ENCODE measurements at places on chromosomes 13 and 19. TPM values are rescaled to one million over a fixed set of nuclear protein-coding genes. Genes with fewer than 3 reads are reported as not detected.

PLIN5 gene
- polyA plus RNA-seq, result 65.0 TPM

GRCh38 chr13:29849071-29849631, 1.3 kb downstream of the UBL3 start:
- DNase-seq, result peak; percentile 20
- peaks cover 39% of the 10 kb centered on the region for H3K4me1 ChIP-seq
- no peaks in the 10 kb centered on the region for H3K36me3 ChIP-seq
- peak overlapping the region; percentile 98 for H3K27ac ChIP-seq
- peak overlapping the region; percentile 96 for H3K4me3 ChIP-seq

FIZ1 gene
- polyA plus RNA-seq, result 10.0 TPM

PDE4C gene
- polyA plus RNA-seq, result 0.82 TPM

DNA sequence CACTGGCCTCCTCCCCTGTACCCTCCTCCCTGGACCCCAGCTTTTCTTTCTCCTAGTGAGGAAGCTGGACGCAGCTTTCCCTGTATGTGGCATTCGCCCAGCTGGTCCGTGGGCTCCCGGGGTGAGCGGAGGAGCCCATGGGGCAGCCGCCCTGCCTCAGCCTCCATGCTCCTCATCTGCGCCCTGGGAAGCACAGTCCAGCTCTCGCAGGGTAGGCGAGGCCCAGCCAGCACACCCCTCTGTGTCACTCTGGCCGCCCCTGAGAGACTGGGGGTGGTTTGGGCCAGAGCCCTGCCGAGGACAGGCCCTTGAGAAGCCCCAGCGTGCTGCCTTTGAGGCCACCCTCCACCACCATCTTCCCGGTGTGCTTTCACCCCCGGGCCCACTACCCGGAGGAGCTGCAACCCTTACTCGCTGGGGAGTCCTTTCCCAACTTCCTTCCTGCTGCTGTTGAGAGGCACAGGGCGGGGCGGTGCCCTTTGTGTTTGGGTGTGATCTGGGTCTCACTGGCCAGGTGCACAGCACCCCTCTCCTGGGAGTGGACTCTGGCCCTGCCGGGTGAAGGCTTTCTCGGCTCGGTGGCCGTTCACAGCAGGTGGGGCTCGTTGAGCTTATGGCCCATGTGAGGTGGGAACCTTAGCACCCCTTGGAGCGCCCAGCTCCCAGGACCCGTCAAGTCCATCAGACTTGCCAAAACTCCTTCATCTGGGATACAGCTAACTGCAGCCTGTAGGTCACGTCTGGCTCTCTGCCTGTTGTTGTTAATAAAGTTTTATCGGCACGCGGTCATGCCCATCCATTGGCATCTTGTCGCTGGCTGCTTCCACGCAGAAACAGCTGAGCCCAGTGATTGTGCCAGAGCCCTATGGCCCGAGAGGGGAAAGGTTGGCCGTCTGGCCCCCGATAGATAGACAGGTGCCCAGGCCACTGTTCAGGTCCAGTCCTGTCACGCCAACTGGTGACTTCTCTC, 3.2 kb downstream of the NCLN start:
- H3K27me3 ChIP-seq, result no peaks in the 10 kb centered on the region
- peaks cover 19% of the 10 kb centered on the region for H3K4me1 ChIP-seq
- no peaks in the 10 kb centered on the region for H3K36me3 ChIP-seq
- no peak for DNase-seq
- H3K27ac ChIP-seq, result no peak overlapping the region

GRCh38 chr13:110546926-110547325, 14.6 kb downstream of the RAB20 start:
- peak; percentile 94 for DNase-seq
- no peak overlapping the region for H3K4me3 ChIP-seq
- no peaks in the 10 kb centered on the region for H3K27me3 ChIP-seq
- peaks cover 4% of the 10 kb centered on the region for H3K36me3 ChIP-seq
- peak overlapping the region; percentile 48 for H3K27ac ChIP-seq

DNA sequence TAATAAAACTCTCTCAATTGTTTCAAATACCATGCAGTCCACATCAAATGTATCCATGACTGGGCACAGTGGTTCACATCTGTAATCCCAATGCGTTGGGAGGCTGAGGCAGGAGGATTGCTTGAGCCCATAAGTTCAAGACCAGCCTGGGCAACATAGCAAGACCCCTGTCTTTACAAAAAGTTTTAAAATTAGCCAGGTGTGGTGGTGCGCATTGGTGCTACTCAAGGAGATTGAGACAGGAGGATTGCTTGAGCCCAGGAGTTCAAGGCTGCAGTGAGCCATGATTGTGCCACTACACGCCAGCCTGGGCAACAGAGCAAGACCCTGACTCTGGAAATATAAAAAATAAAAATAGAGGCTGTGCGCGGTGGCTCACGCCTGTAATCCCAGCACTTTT, 5.0 kb downstream of the CLIP3 start:
- no peaks in the 10 kb centered on the region for H3K27me3 ChIP-seq
- peaks cover under 1% of the 10 kb centered on the region for H3K4me1 ChIP-seq
- DNase-seq, result no peak
- no peak overlapping the region for H3K27ac ChIP-seq

CGB8 gene
- polyA plus RNA-seq, result not detected

DNA sequence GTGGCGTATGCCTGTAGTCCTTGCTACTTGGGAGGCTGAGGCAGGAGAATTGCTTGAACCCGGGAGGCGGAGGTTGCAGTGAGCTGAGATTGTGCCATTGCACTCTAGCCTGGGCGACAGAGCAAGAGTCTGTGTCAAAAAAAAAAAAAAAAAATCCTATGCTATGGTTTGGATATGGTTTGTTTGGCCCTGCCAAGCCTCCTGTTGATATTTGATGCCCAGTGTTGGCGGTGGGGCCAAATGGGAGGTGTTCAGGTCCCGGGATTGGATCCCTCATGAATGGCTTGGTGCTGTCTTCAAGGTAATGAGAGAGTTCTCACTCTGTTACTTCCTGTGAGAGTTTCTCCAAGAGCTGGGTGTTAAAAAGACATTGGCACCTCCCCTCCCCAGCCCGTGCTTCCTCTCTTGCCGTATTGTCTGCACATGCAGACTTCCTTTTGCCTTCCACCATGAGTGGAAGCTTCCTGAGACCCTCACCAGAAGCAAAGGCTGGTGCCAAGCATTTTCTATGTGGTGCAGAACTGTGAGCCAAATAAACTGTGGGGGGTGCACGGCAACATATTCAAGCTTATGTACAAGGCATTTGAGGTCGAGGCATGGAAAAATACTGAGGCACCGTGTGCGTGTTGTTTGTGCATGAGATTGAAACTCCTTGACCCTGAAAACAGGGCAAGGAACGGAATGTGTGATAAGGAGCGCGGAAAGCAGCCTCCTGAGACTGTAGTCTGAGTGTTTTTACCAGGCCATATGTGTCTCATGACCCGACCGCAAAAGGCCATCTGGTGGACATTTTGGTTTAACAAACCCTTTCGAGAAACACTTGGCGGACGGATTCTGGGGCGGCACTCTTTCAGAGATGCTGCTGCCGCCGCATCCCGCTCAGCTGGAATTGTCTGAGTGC, 7.3 kb downstream of the SIGLEC9 start:
- peak; percentile 61 for DNase-seq
- peak overlapping the region; percentile 47 for H3K27ac ChIP-seq
- no peaks in the 10 kb centered on the region for H3K36me3 ChIP-seq
- H3K4me1 ChIP-seq, result peaks cover 12% of the 10 kb centered on the region
- H3K4me3 ChIP-seq, result no peak overlapping the region

- H3K27me3 ChIP-seq, result no peaks in the 10 kb centered on the region
- peaks cover 12% of the 10 kb centered on the region for H3K4me1 ChIP-seq
- H3K4me3 ChIP-seq, result no peak overlapping the region
- DNase-seq, result no peak
Measured at GRCh38 chr13:31873145-31873544, 133.8 kb downstream of the RXFP2 start.

ZIC5 gene
- polyA plus RNA-seq, result not detected

ELF1 gene
- 19.4 TPM for polyA plus RNA-seq

DNA sequence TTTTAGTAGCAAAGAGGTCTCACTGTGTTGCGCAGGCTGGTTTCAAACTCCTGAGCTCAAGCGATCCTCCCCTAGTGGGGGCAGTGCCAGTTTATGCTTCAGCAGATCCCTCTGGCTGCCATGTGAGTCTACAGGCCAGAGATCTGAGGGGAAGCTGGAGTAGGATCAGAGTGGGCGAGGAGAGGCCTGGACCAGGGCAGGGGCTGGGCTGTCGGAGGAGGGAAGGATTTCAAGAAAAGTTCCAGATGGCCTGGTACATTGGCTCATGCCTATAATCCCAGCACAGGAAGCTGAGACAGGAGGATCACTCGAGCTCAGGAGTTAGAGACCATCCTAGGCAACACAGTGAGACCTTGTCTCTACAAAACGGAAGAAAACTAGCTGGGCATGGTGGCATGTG, 9.8 kb downstream of the DHX34 start:
- no peak overlapping the region for H3K27ac ChIP-seq
- no peak for DNase-seq
- H3K4me1 ChIP-seq, result no peaks in the 10 kb centered on the region
- no peak overlapping the region for H3K4me3 ChIP-seq
- no peaks in the 10 kb centered on the region for H3K27me3 ChIP-seq

- peak; percentile 90 for DNase-seq
- H3K36me3 ChIP-seq, result peaks cover 20% of the 10 kb centered on the region
- H3K4me3 ChIP-seq, result peak overlapping the region; percentile 62
- peak overlapping the region; percentile 23 for H3K27ac ChIP-seq
Measured at GRCh38 chr19:1040476-1041271, 767 bp downstream of the ABCA7 start.

DNA sequence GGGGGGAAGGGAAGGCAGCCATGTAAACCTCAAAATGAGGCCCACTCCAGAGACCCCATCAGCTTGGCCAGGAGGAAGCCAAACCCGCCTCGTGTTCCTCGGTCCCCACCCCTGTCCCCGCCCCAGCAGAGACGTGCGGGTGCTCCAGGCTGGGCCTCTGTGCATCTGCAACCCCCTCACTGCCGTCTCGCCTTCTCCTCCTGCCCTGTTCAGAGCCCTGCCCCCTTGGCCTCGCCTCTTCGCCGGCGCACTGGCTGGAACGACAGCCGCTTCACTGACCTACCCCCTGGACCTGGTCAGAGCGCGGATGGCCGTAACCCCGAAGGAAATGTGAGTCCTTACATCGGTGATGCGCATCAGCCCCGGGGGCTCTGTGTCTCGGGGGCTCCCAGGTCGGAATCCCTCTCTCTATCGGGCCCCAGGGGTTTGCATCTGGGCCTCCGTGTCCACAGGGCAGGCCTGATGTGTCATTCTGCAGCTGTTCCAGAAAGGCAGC, 32.2 kb downstream of the TMEM161A start:
- no peaks in the 10 kb centered on the region for H3K27me3 ChIP-seq
- peaks cover 14% of the 10 kb centered on the region for H3K36me3 ChIP-seq
- no peak overlapping the region for H3K27ac ChIP-seq
- H3K4me3 ChIP-seq, result no peak overlapping the region

GRCh38 chr19:51094696-51095279, 12.1 kb upstream of the KLK14 start:
- H3K27ac ChIP-seq, result no peak overlapping the region
- no peaks in the 10 kb centered on the region for H3K27me3 ChIP-seq
- H3K4me3 ChIP-seq, result no peak overlapping the region
- peaks cover 2% of the 10 kb centered on the region for H3K4me1 ChIP-seq
- H3K36me3 ChIP-seq, result peaks cover 7% of the 10 kb centered on the region

- H3K27me3 ChIP-seq, result no peaks in the 10 kb centered on the region
- DNase-seq, result no peak
- no peaks in the 10 kb centered on the region for H3K36me3 ChIP-seq
- H3K27ac ChIP-seq, result no peak overlapping the region
- no peak overlapping the region for H3K4me3 ChIP-seq
- no peaks in the 10 kb centered on the region for H3K4me1 ChIP-seq
Measured at GRCh38 chr13:93356469-93356868, 129.9 kb downstream of the GPC6 start.

DNA sequence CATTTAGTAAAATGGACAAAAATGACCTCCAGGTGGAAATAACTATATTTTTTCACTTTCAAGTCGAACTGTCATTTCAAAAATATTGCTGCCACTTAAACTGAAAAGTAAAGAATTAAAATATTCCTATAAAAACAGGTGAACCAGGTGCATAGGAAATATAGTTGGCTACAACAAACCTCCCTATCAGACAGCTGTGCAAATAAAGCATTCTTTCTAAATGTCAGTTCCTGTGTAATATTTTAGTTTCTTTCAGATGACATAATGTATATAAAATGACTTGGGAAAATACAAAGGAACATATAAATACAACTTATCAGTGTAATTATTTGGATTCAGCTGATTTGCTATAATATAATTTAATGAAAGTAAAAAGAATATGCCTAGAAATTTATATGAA, 403.5 kb upstream of the GPC6 start:
- H3K4me3 ChIP-seq, result no peak overlapping the region
- no peaks in the 10 kb centered on the region for H3K36me3 ChIP-seq
- H3K4me1 ChIP-seq, result no peaks in the 10 kb centered on the region
- no peaks in the 10 kb centered on the region for H3K27me3 ChIP-seq
- H3K27ac ChIP-seq, result no peak overlapping the region

UBE2L5 gene
- polyA plus RNA-seq, result not detected

DNA sequence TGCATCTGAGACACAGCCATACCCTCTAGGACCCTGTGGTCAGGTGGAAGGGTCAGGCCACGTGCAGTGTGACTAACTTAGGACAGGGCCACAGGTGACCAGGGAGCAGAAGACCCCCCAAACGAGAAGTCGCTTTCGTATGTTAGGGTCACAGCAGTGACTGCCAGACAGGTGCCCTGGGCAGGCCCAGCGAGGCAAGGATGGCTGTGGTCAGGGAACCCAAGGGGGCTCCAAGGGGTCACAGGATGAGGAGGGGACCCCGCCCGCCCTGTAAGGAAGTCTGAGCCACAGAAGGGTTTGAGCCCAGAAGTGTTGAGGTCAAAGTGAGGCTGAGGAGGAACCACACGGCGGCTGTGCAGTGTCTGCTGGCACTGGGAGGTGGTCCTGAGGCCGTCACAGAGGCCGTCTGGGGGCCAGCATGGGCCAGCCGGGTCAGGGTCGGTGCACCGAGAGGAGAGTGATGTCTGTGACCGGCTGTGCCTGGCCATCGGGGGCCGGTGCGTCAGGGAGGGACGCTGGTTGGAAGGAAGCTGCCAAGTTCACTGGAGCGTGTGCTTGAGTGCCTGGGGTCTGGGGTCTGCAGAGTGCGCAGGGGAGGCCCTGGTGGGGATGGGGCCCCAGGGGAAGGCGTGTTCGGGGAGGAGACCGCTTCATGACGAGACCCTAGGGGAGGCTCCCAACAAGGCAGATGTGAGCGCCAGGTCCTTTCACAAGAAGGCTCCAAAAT, 24.8 kb upstream of the TMEM255B start:
- H3K4me1 ChIP-seq, result no peaks in the 10 kb centered on the region
- no peak for DNase-seq
- H3K27ac ChIP-seq, result no peak overlapping the region
- H3K36me3 ChIP-seq, result no peaks in the 10 kb centered on the region
- H3K27me3 ChIP-seq, result peaks cover 8% of the 10 kb centered on the region

RXFP2 gene
- polyA plus RNA-seq, result not detected

PEG3 gene
- 4.7 TPM for polyA plus RNA-seq

DNA sequence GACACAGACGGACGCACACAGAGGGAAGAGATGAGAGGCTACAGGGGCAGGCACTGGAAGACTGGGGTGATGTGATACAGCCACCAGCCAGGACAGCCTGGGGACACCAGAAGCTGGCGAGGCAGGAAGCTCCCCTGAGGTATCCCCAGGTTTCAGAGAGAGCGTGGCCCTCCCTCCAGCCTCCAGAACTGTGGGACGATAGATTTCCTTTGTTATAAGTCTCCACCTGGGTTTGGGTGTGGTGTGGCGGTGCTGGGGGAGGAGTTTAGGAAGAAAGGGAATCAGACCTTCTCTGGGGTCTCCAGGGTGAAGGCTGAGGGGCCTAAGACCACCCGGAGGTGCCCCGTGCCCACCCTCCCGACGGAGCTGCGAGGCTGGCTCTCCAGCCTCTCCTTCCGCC, 2.7 kb upstream of the ASPDH start:
- H3K36me3 ChIP-seq, result no peaks in the 10 kb centered on the region
- no peak for DNase-seq
- peaks cover 3% of the 10 kb centered on the region for H3K4me1 ChIP-seq
- H3K27me3 ChIP-seq, result no peaks in the 10 kb centered on the region
- H3K27ac ChIP-seq, result no peak overlapping the region
